ENCODE measurements at places on chromosomes 6 and 20.

DNA sequence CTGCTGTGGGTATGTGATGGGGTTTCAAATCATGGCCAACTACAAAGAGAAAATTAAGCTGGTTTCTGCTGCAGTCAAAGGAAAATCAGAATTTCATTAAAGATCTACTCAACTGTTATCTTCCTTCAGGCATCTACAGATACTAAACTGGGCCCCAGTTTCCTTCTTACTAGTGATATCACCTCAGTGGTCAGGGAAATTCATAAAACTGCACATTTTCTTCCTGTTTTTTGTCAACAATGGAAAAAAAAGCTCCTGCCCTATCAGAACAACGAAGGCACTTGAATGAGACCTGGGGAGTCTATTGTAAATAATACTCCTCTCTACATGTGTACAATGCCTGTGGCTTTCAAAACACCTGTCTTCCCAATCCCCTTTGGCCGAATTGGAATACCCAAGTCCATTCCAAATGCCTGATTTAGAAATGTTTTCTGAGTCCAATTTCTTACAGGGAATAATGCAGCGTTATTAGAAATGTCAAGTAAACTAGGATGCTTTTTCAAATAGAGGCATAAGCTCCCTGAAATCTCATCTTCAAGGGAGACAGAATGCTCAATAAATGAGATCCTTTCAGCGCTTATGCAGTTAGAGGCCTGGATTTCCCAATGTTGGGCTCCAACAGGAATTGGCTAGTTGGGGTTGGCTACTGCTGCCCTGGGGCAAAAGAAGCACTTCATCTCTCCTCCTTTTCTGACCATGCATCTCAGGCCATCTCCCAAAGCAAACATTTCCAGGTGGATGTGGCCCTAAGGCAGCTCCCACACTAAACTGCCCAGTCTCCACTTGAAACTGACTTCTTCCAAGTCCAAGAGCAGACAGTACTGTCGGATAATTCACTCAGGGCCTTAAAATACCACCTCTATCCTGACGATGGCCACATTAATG lies 143.3 kb downstream of the NFATC2 start:
- DNase-seq, result no peak

GRCh38 chr6:123913863-123914262 lies 110.2 kb downstream of the NKAIN2 start:
- no peak for DNase-seq

GRCh38 chr6:39508515-39508914 lies 186.0 kb upstream of the KCNK16 start:
- DNase-seq, result no peak

GRCh38 chr6:101417900-101418299 lies 24.4 kb downstream of the GRIK2 start:
- no peak for DNase-seq

DNA sequence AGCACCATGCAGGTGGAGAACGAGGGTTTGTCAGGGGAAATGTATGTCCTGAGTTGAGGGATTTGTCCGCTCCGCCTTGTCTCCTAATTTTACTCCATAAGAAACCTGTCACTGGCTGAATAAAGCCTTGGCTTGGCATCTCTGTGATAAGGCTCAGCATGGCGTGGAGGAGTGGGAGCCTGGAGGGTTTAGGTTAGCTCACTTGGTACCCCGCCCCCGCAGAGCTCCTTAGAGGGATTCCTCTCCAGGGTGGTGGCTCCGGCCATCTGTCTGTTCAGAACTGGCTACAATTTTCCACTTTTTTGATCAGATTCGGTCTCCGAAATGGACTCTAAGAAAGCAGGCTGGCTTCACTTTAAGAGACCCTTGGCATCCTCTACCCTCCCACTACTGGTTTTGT lies 192.2 kb upstream of the SYNDIG1 start:
- DNase-seq, result no peak

GRCh38 chr20:62219992-62220665 lies at the start of gene HRH3:
HRH3 (minus strand) TSS chr20:62220278; CDS start chr20:62219970, 308 bp downstream.
- peak; percentile 37 for DNase-seq

GRCh38 chr6:17866876-17867444 lies 120.5 kb downstream of the KIF13A start:
- no peak for DNase-seq

GRCh38 chr6:16216501-16217155 lies 21.8 kb upstream of the GMPR start:
- DNase-seq, result no peak

DNA sequence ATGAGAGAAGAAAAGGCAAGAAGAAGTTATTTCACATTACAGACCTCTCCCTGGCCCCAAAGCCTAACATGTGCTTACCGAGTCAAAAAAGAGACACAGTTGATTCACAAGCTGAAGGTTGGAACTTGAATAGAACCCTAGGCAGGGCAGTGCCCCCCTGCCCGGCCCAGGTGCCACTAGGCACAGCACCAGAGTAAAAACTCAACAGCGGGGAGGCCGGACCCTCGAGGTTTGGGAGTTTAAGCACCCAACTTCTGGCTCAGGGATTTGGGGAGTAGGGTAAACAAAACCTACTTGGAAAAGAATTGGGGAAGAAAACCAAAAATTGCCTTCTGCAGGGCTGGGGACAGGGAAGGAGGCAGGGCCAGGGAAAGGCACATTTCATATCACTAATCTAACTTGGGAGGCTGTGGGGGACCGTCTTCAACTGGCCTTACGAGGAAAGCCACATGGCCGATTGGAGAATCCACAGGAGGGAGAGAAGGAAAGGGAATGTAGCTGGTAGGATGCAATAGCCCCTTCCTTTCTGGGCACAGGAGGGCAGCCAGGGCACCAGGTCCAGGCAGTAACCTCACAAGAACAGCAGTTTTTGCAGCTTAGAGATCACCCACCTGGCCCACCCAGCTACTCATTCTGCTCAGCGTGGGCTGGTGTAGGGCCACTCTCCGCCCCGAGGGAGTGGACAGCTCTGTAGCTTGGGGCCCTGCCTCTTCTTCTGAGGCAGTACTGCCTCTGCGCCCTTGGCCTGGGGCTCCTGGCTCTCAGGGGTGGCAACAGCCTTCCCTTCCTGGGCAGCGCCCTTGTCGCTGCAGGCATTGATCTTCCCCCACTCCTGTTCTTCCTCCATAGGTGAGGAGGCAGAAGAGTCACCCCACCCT lies 1.8 kb upstream of the HEBP2 start:
- DNase-seq, result no peak

- DNase-seq, result no peak
Measured at GRCh38 chr6:11426571-11426970, 111.0 kb upstream of the TMEM170B start.

- no peak for DNase-seq
Measured at GRCh38 chr6:142698751-142699150, 246.2 kb downstream of the HIVEP2 start.

DNA sequence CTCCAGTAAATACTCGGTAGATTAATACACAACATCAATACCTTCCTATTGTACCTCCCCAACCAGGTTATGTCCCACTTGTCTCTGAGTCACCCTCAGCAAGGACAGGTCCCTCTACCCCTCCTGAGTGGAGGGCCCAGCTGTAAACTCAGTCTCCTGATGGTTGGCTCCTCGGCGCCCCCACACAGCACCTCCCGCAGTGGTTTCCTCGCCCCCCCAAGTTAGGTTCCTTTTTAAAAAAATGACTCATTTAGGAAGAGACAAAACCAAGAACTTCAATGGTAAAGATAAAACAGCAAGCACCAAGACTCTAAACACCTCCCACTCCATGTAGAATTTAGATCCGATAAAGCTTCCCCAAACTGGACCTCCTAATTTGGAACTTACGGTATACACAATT lies 83.5 kb downstream of the TRERF1 start:
- peak; percentile 69 for DNase-seq

GRCh38 chr6:150250826-150251225 lies 108.0 kb downstream of the PPP1R14C start:
- DNase-seq, result no peak

DNA sequence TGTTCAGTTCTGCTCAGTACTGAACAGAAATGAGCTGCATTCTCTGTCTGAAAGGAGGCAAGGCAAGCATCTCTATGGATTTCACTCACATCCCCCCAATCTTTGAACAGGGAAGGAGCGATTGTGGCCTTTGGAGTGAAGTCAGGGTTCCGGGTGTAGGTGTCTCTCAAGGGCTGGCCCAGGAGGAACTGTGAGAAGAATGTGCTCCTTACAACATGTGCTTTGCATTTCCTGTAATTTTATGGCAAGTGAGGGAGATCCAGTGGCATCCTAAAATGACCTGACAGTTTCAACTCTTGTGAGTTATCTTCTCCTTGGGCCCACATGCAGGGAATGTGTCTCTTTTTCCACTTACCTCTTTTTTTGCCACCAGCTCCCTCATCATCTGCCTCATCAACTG lies 63.0 kb upstream of the RIN2 start:
- DNase-seq, result no peak

- DNase-seq, result no peak
Measured at GRCh38 chr6:151004383-151005024, 139.0 kb downstream of the MTHFD1L start.

DNA sequence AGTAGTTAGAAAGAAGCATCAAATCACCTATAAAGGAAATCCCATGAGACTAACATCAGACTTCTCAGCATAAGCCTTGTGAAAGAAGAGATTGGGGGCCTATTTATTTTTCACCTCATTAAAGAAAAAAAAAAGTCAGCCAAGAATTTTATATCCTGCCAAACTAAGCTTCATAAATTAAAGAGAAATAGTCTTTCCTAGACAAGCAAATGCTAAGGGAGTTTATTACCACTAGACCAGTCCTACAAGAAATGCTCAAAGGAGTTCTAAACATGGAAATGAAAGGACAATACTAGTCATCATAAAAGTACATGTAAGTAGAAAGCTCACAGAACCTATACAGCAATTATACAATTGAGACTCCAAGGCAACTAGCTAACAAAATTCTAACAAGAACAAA lies 96.5 kb upstream of the OLIG3 start:
- no peak for DNase-seq

DNA sequence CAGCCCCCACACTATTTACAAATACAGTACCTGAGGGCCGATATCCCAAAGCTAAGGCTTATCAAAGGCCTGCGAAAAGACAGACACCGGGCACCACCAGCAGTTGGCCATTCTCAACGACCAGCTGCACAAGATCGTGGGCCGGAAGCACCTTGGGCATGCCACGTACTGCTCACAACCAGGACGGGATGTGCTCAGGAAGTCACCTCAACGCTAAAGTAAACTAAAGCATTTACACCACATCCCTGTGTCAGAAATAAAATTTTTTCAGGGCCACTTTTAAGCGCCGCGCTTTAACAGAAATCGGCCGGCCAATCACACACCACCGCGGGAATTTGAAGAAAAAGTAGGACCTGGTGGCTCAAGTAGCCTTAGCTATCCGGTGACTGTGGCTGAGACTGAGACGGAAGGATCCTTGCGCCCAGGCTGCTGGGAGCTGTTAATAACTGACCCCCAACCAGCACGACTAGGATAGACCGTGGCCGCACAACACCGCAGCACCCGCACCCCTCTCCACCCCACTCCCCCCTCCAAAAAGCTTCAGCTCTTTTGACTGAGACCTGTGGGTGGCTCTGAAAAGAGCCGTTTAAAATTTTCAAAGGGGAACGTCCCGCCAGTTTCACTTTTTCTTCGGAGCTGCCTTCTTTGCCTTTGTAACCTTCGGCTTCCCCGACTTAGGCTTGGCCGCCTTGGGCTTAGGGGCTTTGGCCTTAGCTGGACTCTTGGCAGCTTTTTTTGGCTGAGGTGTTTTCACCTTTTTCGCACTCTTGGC lies 131.2 kb upstream of the BTN3A2 start:
- DNase-seq, result peak; percentile 63

DNA sequence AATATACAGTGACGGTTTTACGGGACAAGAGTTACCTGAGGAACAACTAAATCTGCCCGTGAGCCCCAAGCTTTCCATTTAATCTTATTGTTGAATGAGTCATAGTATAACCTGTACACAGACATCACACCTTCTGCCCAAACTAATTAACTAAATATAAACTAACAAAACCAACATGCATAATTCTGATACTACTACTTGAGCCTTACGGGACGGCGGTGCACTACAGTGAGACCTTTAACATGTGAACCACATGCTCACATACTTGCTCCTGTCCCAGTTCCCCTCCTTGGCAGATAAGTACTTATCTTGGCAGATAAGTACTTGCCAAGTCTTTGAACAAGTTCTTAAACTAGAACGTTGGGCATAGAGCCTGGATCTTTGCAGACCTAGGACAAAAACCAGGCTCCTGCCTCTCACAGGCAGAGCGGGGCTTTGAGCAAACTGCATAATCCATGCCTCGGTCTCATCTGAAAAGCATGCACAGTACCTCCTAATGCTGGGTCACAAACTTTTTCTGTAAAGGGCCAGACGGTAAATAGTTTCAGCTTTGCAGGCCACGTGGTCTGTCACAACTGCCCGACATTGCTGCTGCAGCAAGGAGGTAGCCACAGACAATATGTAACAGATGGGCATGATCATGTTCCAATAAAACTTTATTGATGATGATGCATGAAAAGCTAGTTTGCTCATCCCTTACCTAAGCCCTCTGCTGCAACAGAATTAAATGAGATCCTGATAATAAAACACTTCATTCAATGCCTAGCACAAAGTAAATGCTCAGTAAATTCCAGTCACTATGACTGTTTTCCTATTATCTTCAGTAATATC lies 23.0 kb downstream of the ZNF217 start:
- no peak for DNase-seq

DNA sequence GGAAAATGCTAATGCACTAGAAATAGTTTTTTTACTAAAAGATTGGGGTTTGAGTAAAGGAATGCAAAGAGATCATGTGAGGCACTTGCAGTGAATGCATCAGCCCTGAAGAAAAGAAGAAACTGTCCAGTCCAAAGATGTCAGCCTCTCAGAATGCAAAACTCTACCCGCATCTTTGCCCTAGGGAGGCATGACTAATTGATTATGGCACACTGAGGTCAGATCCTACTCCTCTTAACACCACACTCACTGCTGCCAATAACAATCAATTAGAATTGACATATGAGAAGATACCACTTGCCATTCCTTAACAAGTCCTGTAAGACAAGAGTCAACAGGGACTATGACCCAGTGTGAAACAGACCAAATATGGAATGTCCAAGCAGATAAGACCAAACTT lies 262.3 kb upstream of the PLN start:
- DNase-seq, result no peak

DNA sequence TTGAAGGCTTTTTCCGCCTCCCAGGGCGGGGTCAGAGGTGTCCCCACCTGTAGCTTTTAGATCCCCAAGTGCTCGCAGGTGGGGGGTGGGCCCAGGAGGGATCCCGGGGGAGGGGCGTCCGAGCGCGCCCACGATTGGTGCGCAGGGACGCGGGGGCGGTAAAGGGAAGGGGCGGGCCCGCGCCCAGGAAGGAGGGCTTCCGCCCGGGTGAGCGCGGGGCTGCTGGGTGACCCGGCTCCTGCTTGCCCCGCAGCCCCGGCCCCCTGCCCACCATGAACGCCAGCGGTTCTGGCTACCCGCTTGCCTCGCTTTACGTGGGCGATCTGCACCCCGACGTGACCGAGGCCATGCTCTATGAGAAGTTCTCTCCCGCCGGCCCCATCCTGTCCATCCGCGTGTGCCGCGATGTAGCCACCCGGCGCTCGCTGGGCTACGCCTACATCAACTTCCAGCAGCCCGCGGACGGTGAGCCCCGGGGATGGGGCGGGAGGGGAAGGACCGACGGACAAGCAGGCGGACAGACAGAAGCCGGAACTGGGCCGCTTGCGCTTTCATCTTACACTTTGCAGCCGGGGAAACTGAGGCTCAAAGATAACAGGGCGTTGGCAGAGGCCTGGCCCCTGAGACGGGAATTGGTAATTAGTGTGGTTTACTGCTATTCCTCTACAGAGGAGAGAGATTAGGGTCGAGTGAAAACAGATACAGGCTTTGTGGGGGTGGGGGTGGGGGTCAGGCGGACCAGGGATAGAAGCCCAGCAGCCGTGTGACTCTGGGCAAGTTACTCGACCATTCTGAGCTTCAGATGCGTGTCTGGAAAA lies at the start of gene PABPC1L:
Gene PABPC1L, plus strand, starts transcription at position 189 of the 818 bp plus-strand sequence. Its CDS starts 84 bp downstream, at position 273.
- DNase-seq, result peak; percentile 84

All from stimulated activated CD4-positive, alpha-beta T cell treated with anti-CD3 and anti-CD28 coated beads, Interleukin-2, amount 100 ng/mL, for 24 hours (primary cell).